ENCODE measurements at places on chromosomes 2 and 18.

GRCh38 chr2:18473241-18474181, 86.9 kb downstream of the RDH14 start:
- no peak for DNase-seq

- DNase-seq, result no peak
Measured at GRCh38 chr2:17958466-17959092, 80.1 kb downstream of the KCNS3 start.

- no peak for DNase-seq
Measured at GRCh38 chr2:215638687-215639086, 202.8 kb upstream of the FN1 start.

DNA sequence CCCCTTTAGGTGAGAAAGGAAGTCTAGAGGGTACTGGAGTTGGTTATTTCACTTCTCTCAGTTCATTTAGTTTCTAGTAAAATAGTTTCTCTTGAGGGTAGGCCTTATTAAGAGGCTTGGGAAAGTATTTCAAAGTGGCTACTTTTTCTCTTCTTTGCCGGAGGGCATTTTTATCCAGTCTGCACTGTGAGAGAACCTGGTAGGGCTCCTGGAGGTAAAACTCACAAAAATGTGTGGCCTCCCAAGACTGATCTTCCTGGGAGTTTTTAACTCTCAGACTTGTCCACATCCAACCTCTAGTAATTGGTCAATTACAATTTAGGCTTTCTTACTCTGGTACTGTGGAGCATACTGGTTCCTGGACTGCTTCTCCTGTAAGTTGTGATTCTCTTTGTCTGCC, 28.0 kb downstream of the EHBP1 start:
- DNase-seq, result no peak

DNA sequence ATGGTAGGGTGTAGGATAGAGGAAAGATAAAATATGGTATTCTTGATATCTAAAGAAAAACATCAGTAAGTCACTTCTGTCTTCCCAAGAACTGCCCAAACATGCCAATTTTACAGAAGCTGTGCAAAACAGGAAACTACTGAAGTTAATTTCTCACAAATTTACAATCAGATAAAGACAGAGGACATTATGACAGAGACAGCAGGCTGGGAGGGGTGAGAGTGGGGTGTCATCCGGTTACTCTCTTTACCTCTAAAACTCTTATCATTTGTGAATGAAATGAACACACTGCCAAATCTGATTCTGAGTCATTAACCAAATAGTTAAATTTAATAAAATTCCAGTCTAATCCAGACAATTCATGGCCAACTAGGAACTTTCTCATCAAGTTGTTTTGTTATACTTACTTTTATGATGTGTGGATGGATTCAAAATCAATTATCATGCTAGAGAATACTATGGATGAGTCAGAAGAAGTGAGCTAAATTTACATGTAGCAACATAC, 323.2 kb upstream of the MEX3C start:
- no peak for DNase-seq

DNA sequence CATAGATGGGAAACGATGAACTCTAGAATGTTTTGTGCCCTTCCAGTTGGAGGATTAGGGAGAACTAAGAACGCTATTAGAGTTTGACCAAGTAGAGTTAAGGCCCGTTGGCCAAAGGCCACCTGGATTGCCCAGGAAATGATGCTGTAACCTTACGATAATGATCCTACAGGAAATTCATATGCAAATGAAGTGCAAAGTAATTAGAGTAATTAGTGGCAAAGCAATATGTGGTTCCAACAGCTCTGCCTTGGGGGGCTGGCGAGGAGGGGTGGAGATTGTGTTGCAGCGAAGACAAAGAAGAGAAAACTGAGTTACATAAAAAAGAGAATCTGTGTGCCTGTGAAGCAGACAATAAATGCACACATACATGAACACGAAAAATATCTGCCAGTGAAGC, 61.5 kb upstream of the BOD1L2 start:
- DNase-seq, result no peak

- no peak for DNase-seq
Measured at GRCh38 chr2:217552081-217552480, 450.7 kb downstream of the TNS1 start.

GRCh38 chr18:35495536-35496314, 2.0 kb downstream of the INO80C start:
- DNase-seq, result no peak

- no peak for DNase-seq
Measured at GRCh38 chr2:162166745-162167144, 14.7 kb upstream of the GCG start.

DNA sequence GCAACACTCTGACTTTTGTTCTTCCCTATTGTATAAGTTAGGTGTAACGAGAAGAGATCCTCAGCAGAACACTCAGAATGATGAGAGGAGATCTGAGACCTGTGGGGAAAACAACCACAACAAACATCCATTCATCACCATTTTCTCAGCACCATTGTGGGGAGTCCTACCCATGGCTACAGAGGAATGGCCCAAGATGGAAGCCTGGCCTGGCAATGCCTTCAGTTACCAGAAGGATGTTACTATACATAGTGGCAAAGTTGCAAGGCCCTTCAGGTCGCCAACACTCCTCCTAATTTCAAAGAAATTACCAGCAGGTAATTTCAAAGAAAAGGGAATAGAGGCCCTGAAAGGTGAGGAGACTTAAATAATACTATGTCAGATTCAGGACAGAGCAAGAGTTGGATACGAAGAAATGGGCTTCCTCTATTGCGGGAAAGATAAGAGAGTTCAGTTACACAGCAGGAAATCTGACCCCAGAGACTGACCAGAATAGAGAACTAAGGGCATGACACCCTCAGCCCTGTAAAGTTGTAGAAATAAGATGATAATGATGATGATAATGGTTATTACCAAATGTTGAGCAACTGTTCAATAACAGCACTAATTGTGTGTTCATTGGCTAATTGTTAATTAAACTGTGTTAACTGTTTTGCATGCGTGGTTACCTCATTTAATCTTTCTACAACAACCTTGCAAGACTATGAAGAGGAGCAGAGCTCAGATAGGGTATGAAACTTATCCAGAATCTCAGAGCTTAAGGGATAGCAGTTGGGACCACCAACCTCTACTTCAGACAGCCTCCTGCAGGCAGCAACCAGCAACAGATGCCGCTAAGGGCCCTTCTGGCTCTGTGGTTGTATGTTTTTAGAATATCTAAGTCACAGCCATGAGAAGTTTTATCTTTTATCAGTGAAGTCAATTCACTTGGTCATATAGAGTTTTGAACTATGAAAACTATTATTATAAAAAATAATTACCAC, 37.5 kb downstream of the DHRS9 start:
- DNase-seq, result no peak

- DNase-seq, result no peak
Measured at GRCh38 chr2:195590199-195590860, 66.7 kb upstream of the SLC39A10 start.

- no peak for DNase-seq
Measured at GRCh38 chr2:232339121-232340081, 39.1 kb upstream of the ALPP start.

GRCh38 chr2:174738841-174739240, 25.4 kb downstream of the CHRNA1 start:
- no peak for DNase-seq

GRCh38 chr2:216838151-216838550, 21.7 kb downstream of the TNP1 start:
- DNase-seq, result no peak

GRCh38 chr2:188414869-188415753, 123.4 kb downstream of the GULP1 start:
- DNase-seq, result no peak

GRCh38 chr2:162579986-162580385, 236.1 kb downstream of the GCA start:
- no peak for DNase-seq

DNA sequence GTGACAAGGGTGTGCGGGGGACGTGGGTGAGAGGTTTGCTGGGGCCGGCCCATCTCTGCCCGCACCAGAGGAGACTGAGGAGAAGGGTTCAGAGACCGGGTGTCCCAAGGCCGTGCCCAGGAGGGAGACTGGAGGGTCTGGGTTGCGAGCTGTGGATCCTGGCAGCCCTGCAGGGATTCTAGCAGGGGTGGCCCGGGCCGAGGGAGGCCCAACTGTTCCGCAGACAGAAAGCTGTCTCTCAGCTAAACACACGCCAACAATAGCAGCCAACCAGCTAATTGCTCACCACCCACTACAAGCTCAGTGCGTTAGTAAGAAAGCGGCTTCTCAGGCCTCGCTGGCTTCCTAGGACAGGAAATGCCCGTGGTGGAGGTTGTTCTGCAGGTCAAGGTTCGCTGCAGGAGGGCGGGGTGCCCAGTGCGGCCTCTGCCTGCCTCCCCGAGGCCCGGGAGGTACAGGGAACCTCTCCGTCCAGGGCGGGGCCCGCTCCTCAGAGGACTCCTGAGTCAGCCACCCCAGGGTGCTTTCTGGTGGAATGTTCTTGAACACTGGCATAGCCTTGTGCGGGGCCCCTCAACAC, 282.0 kb upstream of the PXDN start:
- no peak for DNase-seq

DNA sequence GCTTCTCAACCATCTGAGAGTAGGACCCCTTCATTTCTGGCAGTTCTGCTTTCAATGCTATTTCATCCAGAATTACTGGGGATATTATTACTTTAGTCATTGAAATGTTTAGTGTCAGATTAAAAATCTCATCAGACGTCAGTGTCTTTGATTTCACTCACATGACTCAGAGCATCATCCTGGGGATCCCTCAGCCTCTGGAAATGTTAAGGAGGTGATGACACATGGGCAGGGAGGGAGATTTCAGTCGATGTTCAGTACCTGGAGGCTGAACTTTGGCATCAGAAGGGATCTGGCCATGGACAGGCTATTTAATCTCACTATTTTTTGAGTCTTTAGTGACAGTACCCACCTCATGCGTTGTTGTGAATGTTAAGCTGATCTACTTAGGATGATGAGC, 39.1 kb downstream of the OSBPL6 start:
- no peak for DNase-seq

DNA sequence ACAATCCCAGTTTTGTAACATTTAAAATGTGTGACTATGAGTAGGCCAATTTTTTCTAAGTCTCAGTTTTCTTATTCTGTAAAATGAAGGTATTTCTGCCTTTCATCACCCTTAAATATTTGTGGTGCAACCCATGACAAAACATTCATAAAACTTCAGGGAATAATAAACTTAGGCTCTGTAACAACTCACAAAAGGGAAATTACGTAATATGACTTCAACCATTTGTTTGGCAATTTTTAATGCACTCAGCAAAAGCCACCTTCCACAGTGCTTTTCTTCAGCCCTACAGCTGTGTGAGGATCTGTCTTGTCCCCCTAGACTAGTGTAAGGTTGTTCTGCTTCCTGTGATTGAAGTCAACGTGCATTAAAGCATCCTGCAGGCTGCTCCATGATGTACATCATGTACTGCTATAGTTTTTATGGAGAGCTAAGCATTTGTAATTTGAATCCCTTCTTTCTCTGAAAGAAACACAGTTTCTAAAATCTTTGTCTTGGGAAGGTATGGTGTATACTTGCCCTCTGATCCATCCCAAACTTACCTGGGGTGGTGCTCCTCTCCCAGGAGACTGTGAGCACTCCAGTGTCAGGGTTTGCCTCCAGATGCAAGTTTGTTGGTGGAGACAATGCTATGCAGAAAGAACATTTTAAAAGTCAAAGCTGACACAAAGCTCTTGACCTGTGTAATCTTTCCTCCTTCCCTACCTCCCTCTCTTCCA, 39.1 kb downstream of the FN1 start:
- DNase-seq, result no peak

GRCh38 chr2:96869281-96869821, 529 bp downstream of the SEMA4C start:
- DNase-seq, result no peak

DNA sequence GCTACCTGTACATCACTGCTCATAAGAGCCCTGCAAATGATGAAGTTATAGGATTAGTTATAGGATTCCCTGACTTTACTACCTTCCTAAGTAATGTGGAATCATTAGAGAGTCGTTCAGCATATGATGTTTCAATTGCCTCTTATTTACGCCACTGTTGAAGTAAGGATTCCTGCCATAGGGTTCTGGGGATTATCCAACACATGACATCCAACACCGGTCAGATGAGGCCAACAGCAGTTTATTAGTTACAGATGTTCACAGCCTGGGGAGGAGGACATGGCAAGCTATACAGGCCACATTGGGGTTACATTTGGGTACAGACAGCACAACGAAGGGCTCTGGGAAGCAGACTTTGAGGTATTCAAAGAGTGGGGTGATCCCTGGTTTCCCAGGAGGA, 134.1 kb upstream of the MC4R start:
- no peak for DNase-seq

GRCh38 chr2:195051401-195051800, 605.6 kb upstream of the SLC39A10 start:
- no peak for DNase-seq
